ENCODE measurements at places on chromosomes 2 and 18.

DNA sequence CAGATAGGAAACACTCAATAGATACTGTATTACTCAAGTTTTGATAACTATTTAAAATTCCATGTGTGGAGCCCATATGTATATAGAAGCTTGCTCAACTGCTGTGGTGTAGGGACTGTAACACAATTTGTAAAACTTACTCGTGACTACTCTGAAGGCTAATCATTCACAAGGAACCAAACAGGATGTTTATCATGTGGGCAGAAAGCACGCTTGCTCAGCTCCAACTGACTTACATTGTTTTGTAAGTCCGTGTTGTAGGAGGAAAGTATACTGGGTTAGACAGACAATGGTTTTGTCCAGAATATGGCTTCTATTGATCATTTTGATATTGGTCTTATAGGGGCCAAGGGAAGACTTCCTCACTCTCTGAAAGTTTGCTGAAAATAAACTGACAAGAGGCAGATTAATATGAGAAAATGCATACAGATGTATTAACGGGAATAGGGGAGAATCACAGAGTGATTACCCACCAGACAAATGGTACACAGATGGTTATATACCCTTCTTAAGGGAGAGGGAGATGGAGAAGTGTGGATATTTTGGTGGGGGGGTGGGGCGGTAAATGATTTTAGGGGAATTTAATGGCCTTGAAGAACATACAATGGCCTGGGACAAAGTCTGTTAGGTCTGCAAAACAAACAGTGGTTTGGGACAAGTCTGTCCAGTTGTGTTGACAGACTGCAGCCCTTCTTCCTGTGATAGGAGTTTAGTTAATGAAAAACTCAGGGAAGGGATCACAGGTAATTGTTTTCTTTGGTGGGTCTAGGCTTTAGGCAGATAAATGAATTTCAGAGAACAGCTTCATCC is 259.3 kb upstream of the SP5 start:
- no peak for DNase-seq

GRCh38 chr2:102597788-102598187 is 21.6 kb upstream of the SLC9A2 start:
- DNase-seq, result no peak

DNA sequence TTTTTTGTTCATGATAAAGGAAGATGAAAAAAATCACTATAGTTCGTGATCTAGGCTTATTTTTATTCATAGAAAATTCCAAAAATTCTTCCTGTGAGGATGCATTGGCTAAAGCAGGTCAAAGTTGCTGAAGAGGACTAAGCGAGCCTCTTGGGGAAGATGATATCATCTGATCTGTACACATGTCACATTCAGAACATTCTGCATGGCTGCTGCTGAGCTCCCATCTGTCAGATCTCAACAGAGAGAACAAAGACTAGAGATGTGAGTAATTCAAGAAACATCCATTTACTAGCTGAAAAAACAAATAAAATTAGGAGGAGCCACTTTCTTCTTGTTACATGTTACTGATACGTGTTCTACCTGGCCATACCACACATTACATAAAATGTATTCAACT is 518.6 kb upstream of the FSIP2 start:
- DNase-seq, result no peak

- no peak for DNase-seq
Measured at GRCh38 chr2:183519371-183520056, 395.3 kb downstream of the NUP35 start.

GRCh38 chr2:231568785-231569435 is 23.8 kb upstream of the TEX44 start:
- DNase-seq, result no peak

DNA sequence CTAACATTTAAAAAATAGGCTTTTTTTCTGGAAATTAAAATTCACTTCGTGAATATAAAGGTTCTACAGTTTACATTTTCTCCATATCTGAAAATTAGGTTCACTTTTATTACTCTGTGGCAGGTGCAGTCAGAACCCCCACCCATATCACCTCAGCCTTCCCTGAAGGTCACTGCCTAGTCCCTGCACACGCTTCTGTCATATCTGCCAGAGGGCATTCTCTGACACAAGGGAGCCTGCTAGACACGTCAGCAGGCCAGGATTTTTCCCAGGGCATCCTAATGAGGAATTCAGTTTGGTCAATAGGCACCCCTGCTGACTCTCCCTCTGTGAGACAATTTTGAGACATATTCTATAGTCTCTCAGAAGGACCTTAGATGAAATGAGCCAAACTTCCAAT is 475.7 kb upstream of the PKDCC start:
- no peak for DNase-seq

- no peak for DNase-seq
Measured at GRCh38 chr18:67453901-67454300, 62.6 kb downstream of the DSEL start.

- DNase-seq, result no peak
Measured at GRCh38 chr2:196555161-196555560, 84.4 kb upstream of the CCDC150 start.

DNA sequence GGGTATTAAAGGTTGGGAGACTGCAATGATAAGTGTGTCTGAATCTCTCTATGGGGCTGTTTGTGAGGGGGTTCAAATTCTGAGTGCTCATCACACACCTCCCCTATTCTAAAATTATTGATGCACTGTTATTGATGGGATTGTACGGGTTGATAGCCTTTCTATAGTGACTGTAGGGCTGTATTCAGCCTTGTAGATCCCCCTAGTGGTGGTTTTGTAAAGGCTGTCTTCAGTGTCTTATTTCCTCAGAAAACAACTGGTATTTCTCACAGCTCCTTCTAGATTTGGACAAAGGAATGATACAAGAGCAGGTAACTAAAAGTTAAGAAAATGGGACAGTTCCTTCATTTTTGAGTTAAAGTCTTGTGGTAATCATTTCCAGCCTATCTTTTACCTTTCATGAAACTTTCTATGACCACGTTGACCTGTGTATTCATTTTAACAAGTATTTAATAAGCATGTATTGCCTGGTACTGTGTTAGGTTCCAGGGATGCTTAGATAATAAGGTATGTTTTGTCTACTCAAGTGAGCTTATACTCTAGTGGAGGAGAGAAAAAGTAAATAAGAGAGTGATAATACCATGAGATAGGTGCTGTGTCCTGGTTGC is 21.2 kb downstream of the SMAD4 start:
- DNase-seq, result no peak

- DNase-seq, result no peak
Measured at GRCh38 chr18:76488190-76488589, 6.9 kb downstream of the ZNF516 start.

- no peak for DNase-seq
Measured at GRCh38 chr2:192379736-192380135, 185.0 kb upstream of the TMEFF2 start.

DNA sequence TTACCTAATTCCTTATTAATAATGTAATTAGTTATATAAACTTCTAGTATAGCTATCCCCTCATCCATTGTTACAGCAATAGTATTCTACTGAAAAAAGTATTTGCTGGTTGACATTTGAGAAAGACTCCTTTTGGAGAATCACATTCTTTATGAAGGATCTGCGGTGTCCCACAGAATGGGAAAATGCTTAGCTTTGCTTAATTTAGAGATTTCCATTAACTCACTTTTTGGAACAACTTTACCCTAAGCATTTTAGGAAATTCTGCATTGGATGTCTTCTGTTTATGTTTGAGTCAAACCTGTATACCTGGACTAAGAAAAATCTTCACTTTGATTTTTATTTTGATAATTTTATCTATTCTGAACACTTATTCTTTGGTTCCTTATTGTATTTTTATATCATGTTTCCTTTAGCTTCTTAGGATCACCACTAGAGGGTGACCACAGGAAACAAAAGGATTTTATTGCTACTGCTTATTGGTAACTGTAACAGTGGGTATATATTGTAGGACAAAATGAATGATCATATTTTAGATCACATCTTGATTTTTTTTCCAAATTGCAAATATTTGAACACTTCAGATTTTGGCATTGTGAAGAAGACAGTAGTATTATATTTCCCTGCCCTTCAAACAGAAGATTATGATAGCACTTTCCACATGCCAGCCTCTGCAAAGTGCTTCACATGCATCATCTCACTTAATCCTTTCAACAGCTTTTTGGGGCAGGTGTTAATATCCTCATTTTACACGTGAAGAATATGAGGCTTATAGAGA is 79.6 kb downstream of the MIB1 start:
- no peak for DNase-seq

DNA sequence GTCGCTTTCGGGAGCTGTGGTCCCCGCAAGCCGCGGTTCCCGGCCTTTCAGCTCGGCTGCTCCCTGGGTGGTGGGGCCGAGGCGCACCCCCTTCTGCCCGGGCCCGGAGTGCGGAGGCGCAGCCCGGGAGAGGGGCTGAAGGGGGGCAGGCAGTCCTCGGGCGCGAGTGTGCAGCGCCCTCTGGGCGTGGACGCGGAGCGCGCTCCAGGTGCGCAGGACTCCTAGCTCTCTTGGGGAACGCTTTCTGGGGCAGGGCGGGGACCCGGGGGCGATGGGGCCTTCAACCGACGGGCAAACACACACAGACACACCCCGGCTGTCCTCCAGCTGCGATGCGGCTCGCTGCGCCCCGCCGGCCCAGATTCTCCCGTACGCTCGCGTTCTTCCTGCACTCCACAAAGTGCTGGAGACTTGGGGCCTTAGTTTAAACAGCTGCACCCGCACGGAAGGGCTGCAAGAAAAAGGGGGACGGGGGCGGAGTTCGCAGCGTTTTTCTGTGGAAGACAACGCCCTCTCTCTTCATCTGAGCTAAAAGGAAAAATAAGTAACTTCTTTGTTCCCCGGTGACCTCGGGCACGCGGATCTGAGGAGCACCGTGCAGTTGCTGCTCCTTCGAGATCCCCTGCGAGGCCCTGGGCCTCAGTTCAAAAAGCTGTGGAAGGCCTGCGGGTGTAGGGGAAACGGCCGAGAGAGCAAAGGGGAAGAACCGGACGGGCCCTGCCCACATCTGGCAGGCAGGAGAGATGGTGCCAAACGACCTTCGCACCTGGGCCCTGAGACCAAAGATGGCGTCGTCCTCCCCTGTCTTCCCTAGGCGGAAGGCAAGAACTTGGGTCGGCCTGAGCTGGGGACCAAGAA is 593 bp upstream of the SDC1 start:
- no peak for DNase-seq
